ENCODE measurements at places on chromosomes 3 and 15. TPM values are rescaled to one million over a fixed set of nuclear protein-coding genes. Genes with fewer than 3 reads are reported as not detected.

POLQ gene
- total RNA-seq, result 5.9 TPM

ANP32A gene
- total RNA-seq, result 254 TPM

PTX3 gene
- 1.0 TPM for total RNA-seq

SLC41A3 gene
- 24.1 TPM for total RNA-seq

RARRES1 gene
- 11.2 TPM for total RNA-seq

CEMIP gene
- total RNA-seq, result 1.3 TPM

MAPKAPK3 gene
- 28.4 TPM for total RNA-seq

OXTR gene
- 10.5 TPM for total RNA-seq

BCL2A1 gene
- 12.6 TPM for total RNA-seq

NOX5 gene
- 0.30 TPM for total RNA-seq

Measured in A549 treated with Mapracorat at 1 μM for 4 hours (cell line).